ENCODE measurements at places on chromosomes 16 and 17.

- DNase-seq = no peak
These were observed 37.1 kb downstream of the KNOP1 start for GRCh38 chr16:19680881-19681340.

DNA sequence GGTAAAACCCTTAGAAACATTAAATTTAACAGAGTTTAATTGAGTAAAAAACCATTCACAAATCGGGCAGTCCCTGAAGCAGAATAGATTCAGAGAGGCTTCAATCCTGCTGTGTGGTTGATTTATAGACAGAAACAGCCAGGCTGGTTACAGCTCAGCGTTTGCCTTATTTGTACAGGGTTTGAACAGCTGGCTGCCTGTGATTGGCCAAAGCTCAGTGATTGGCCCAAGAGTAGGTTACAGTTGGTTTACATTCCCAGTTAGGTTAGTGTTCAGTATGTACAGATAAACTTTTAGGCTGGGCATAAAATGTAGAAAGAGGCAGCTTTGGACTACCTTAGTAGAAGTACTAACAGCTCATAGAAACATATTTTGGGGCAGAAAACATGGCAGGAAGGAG, 210.4 kb upstream of the ELAC2 start:
- DNase-seq = no peak

GRCh38 chr17:78922816-78923498, 2.2 kb downstream of the TIMP2 start:
- DNase-seq = no peak

DNA sequence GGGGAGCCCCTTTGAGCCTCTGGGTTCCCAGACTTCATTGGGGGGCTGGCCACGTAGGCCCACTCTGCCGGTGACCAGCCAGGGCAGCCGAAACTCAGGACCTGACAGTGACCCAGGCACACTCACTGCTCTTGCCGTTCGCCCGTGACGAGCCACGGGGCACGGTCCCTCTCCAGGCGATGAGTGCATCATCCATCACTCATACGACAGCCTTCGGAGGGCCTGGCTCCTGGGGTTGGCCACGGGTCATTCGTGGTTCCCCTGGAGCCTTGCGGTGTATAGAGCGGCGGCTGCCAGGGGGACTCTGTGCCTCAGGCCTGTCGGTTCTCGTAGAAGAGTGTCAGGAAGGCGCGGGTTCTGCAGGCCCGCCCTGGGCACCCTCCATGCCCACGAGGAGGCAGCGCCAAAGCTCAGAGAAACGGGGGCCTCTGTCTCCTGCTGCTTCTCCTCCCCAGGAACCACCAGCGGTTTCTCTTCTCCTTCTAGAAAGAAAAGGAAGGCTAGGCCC, 11.2 kb upstream of the NUDT16L1 start:
- DNase-seq = no peak

GRCh38 chr16:83771306-83771942, 36.4 kb upstream of the HSBP1 start:
- no peak for DNase-seq

- DNase-seq = no peak
These were observed 164.0 kb downstream of the RGS9 start for GRCh38 chr17:65301184-65301583.

DNA sequence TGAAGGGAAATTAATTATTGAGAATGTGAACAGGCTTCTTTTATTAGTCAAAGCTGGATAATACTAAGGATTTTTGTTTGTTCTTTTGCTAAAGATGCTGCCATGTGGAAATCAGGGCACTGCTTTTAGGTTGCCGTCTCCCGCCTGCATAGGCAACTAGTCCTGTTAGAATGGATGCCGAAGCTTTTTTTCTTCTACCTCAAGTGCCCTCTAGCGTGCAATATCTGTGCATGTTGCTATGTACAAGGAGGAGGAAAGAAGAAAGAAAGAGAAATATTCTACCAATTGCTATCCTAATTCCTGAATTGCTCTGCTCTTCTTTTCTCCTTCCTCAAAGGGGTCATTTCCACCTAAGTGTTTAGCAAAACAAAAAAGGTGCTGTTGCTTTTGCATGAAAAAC, 5.2 kb upstream of the CDH8 start:
- no peak for DNase-seq

DNA sequence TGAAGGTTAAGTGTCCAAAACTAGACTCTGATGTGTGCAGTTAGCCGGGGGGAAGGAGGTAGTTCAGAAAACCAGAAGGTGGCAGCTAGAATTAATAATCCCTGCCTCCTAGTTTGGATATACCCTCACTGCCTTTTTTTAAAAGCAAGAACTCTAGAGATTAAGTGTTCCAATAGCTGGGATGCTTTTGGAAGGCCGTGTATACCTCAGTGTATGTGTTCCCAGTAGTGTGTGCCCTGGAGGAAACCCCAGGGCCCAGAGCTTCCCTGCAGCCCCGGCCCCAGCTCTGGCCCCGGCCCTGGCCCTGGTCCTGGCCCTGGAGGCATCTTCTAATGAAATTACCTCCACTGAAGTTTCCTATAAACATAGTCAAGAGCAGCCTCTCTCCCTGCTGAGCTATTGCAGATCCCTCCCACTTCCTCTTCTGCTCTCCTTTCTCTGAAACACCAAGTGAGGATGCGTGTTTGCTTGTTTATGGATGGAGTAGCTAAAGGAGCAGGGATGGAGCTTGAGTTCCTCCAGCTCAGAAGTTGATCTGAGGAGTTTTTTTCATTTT, 130.7 kb downstream of the PRKCA start:
- no peak for DNase-seq

DNA sequence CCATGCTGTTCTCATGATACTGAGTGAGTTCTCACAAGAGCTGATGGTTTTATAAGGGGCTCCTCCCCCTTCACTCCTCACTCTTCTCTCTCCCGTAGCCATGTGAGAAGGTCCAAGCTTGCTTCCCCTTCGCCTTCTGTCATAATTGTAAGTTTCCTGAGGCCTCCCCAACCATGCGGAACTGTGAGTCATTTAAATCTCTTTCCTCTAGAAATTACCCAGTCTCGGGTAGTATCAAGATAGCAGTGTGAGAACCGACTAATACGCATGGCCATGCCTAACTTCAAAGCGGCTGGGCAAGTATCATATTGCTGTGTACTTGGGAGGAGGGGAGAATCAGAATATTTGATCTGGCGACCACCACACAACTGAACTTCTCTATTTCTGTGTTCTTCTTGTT, 88.3 kb downstream of the PRKCB start:
- DNase-seq = no peak

DNA sequence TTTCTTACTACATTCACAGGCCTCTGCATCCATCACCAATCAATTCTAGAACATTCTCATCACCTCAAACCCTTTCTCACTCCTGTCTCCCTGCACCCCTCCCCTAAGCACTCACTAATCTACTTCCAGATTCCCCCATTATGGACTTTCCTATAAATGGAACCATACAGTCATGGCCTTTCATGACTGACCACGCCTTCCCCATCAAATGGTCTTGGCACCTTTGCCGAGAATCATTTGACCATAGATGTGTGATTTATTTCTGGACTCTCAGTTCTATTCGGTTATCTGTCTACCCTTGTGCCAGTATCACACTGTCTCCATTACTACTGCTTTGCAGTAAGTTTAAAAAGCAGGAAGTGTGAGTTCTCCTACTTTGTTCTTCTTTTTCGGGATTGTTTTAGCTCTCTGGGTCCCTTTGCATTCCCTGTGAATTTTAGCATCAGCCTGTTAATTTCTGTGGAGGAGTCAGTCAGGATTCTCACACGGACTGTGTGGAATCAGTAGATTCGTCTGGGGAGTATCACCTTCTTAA, 27.5 kb downstream of the GTF3C1 start:
- DNase-seq = no peak

GRCh38 chr17:34095106-34095505, 160.0 kb upstream of the CCL2 start:
- DNase-seq = no peak

- peak; percentile 5 for DNase-seq
These were observed 2.7 kb upstream of the SUPT4H1 start for GRCh38 chr17:58354541-58355216.

GRCh38 chr17:43609613-43610385, 51.9 kb downstream of the MEOX1 start:
- DNase-seq = no peak

DNA sequence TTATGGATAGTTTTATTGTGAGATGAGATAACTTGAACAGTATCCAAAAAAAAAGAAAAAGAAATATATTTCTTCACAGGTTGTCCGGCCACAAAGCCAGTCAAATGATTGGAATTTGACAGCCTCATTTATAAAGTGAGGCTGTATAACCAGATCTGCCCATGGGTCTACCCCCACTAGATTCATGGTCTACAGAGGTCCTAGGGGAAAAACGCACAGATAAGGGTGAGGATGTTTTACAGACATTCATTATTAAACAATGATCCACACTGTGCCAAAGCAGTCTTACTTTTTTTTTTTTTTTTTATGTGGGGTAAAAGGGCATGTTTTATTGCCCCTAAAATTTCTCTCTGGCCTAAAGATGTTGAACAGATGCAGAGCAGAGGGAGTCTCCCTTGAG, 1503.0 kb upstream of the CDH8 start:
- DNase-seq = no peak

DNA sequence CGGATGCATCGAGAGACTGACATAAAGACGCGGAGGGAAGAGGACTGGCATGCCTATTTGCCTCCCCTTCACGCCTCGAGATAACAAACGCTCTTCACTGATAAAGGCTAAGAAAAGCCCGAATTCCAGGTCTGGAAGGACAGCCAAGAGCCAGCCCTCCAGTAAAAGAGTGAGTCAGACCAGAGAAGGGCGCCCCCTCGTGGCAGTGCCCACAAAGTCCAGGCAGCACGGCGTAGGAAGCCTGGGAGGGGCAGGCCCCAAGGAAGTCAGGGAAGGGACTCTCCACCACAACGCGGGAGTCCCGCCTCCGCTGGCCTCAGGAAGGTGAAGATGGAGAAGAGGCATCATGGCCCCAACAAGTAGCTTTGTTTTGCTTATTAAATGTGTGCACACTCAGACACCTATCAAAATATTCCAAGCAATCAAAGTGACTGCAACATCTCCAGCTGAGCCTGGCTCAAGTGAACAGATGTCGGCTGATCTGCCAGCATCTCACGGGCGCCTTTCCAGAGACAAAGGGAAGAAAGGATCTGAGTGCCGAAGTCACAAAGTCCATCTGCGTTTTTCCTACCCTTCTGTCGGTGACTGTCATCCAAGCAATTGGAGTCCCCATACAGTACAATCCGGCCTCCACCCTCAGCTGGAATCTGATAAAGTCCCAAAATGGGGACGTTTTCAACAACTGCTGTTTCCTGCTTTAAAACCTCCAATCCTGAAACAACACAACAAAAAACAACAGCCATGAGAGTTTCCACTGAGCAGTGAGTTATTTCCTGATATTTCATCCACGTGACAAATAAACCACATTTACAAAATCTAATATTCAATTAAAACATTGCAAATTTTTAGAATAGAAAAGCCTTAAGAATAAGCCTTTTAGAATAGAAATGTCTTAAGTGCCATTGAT, 20.4 kb upstream of the SLC38A8 start:
- DNase-seq = peak; percentile 72

GRCh38 chr16:81514041-81514559, 69.5 kb downstream of the CMIP start:
- DNase-seq = no peak

- DNase-seq = no peak
These were observed 509 bp upstream of the ATP2C2 start for GRCh38 chr16:84367750-84368307.

DNA sequence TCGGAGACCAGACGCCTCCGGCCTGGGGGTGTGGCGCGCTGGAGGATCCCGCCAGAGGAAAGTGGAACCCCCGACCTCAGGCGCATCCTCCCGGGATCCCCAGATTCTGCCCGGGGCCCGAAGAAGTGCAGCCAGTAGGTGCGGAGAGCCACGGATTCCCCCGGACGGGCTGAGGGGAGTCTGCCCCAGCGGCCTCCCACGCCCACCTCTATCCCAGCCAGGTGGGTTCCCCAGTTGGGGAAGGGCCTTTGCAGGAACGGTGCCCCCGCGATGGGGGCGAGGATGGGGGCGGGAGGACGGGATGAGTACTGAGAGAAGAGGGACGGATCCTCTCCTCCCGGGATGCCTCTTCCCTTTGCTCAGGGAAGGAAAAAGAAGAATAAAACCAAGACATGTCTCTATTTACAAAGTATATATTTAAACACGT, 5.1 kb downstream of the CBX8 start:
- no peak for DNase-seq

DNA sequence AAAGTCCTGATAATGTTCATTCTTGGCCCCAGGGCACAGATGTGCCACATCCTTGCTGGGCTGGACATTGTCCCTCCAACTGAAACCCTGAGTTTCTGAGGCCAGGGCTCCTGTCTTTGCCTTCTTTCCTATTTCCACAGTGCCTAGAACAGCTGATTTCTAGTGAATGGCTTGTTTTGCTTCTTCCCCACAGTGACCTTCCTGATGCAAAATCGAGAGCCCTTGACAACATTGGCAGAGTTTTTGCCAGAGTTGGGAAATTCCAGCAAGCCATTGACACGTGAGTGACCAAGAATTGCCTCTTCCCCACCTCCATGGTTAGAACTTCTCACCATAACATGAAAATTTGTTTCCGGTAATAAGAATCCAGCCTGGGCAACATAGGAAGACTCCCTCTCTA, 14.5 kb downstream of the ODAD4 start:
- no peak for DNase-seq

DNA sequence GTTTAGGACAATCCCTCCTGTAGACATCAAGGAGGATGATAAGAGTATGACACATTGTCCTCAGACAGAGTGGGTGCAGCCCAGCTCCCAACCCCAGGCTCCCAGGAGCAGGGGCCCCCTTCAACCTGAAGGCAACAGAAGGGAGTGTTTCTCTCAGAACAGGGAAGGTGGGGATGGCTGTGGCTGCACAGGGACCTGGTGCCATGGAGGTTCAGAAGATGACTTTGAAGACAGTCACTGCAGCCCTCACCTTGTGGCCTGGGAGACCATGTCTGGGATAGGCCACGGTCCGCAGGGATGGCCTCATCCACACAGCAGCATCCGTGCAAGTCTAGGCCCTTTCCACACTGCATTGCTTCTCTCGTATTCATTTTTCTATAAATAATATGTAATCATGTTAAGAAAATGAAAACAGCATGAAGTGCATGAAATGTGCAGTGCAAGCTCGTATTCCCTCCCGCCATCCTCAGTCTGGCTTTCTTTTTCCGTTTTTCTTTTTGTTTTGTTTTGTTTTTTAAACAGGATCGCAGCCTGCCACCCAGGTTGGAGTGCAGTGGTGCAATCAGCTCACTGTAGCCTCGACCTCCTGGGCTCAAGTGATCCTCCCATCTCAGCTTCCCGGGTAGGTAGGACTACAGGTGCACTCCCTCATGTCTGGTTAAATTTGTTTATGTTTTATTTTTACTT, 71.1 kb downstream of the METRNL start:
- DNase-seq = no peak

Measured in GM13977 (cell line).